ENCODE measurements at places on chromosomes 3 and 15.

DNA sequence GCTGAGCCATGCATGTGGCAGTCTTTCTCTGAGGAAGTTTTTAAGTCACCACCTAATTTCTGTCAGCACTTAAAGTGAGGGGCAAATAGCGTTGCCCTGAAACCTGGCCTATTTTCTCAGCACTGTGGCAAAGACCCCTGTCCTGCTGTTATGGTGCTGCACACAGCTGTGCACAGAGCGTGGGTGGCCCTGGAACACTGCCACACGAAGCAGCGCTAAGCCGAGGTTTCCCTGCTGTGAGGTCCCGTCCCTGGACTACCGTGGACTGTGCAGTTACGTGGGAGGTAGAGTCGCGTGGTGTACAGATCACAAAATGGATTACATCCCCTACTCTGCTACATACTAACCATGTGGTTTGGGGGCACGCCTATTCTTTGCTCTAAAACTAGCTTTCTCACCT lies 101.6 kb upstream of the NR2E3 start:
- no peak for DNase-seq

DNA sequence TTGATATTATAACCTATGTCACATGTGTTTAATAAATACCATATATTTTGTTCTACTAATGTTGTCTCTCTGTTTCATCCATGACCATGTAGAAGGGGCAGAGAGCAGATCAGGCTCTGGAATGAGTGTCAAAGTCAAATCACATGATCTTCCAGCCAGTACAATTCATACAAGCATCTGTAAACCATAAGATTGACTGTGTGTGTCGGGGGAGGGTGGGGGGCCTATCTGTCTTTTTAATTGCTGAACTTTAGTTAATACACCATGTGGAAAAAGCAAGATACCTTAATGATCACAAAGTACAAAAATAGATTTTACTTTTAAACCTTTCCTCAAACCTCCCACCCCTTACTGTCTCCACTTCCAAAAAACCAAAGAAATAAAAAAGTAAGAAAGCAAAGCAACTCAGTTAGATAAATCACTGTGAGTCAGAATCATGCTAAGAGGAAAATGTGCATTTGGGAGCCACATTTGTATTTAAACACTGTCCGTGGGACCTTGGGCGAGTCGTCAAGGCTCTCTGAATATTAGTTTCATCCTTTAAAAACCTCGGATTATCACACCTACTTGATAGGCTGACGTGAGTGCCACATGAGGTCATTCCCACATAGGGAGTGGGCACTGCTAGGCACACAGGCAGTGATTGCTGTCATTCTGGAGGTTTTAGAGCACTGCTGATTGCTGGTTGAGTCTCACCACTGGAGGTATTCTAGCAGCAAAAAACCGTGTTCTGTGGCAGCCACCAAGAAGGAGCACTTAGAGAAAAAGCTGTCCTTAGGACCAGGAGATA lies 21.0 kb upstream of the POLR2M start:
- DNase-seq: no peak

GRCh38 chr3:148379763-148380382 lies 317.8 kb upstream of the AGTR1 start:
- no peak for DNase-seq

DNA sequence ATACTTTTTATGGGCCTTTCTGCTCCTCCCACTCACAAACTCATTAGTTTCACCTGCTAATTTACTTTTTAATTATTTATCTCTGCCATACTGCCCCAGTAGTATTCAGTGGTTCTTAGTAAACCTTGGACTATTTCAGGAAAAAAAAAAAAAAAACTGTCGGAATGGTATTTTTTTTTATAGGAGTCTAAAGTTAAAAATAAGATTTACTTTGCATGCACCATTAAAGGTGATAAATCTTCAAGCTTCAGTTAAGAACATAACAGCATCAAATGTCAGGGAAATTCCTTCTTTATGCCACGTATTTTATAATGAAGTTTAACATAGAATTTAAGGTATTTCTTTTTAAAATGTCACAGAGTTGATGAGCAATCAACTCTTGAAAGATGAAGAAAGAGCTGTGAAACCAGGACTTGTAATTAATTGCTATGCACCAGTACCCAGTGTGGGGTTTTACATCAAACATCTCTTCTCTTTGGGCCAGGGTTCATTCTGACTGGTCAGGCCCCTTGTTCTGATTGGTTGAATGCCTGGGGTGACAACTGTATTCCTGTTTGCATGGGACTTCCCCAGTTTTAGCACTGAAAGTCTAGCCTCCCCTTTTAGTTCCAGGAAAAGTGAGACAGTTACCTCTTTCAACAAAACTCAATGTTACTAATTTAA lies 40.3 kb upstream of the PTPRG start:
- no peak for DNase-seq

DNA sequence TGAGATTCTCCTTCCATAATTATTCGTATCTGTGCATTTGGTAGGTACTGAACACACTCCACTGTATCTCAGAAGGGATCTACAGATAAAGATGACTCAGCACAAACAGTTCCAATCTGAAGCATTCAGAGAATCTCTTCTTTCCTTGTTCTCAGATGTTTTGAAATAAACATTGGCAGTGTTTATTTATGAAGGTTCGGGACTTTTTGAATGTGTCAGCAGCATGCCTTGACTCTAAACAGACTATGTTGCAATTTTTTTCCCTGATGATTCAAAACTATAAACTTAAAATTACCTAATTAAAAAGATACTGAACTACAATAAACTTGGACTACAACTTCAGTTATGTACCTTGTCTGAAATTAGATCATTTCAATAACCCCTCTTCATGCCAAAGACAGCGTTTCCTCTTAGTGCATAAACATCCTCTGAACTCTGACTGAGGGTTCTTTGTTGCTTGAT lies 612.9 kb upstream of the TBL1XR1 start:
- no peak for DNase-seq
